ENCODE measurements at places on chromosomes 1 and 21. TPM values are rescaled to one million over a fixed set of nuclear protein-coding genes. Genes with fewer than 3 reads are reported as not detected.

GRCh38 chr1:48033495-48034045, 36.4 kb upstream of the TRABD2B start:
- DNase-seq: no peak

- DNase-seq: no peak
These were observed 17.0 kb upstream of the SUCO start for GRCh38 chr1:172515927-172516326.

- no peak for DNase-seq
These were observed 10.5 kb upstream of the UCK2 start for GRCh38 chr1:165816826-165817497.

Gene AMY2B
- 15.1 TPM for total RNA-seq

- DNase-seq: no peak
These were observed 132.5 kb upstream of the CACHD1 start for GRCh38 chr1:64337475-64337874.

GRCh38 chr1:17611991-17612390, 72.5 kb downstream of the ARHGEF10L start:
- no peak for DNase-seq

Gene CCDC190
- 0.24 TPM for total RNA-seq

Gene FAM72A
- 0.22 TPM for total RNA-seq

GRCh38 chr1:33696311-33696710, 167.6 kb upstream of the HMGB4 start:
- DNase-seq: no peak

Gene SH2D1B
- 1.1 TPM for total RNA-seq

Gene NTNG1
- total RNA-seq: not detected

GRCh38 chr1:171985639-171986038, 144.3 kb downstream of the DNM3 start:
- DNase-seq: no peak

GRCh38 chr1:30413606-30414005, 309.8 kb downstream of the MATN1 start:
- no peak for DNase-seq

DNA sequence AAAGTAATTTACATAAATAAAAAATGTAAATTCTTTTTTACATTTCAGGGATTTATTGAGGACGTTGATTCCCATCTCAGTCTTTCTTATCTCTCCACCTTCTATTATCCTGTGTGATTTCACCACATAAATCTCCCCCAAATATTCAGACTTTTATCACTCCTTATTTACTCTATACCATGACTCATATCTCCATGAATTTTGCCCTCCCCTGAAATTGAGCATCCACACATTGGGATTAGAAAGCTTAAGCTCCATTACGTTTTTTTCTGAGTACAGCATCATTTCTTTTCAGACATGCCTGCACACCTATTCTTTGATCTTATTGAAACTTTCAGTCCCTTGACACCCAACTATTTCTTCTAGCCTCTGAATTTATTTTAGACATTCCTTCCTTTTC, 111.2 kb downstream of the IFI44 start:
- DNase-seq: no peak

DNA sequence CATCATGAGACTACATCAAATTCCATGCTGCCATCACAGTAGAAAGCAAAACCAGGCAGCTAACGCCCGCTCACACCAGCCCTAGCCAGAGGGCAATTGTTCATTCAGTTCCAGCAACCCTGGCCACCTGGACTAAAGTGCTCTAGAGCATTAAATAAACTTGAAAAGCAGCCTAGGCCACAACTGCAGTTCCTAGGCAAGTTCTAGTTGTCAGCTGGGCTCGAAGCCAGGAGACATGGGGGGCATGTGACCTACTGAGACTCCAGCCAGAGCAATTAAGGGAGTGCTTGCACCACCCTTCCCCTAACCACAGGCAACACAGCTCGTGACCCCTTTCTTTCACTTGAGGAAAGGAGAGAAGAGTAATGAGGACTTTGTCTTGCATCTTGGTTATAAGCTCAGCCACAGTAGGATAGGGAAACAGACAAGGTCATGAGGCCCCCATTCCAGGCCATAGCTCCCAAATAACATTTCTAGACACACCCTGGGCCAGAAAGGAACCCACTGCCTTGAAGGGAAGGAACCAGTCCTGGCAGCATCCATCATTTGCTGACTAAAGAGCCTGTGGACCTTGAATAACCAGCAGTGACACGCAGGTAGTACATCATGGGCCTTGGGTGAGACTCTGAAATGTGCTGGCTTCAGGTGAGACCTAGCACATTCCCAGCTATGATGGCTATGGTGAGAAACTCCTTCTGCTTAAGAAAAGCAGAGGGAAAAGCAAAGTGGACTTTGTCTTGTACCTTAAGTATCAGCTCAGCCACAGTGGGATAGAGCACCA, 77.0 kb downstream of the ZZZ3 start:
- DNase-seq: peak; percentile 81

Gene TTLL7
- 1.8 TPM for total RNA-seq

DNA sequence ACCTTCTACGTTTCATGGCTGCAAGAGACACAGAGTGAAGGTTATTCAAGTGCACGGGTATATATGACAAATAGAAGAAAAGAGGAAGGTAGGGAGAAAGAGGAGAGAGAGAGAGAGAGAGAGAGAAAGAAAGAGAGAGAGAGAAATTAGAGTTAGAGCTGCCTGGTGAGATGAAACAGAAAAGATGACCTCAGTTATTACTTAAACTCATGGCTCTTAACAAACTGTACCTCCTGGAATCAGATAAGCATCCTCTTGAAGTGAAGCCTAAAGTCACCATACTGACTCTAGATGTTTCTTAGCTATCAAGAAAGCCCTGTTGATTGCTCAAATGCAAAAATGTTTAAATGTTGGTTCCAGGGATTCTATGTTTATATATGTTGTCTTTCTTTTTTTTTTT, 597.7 kb upstream of the ZP4 start:
- DNase-seq: no peak

Gene ITLN2
- 4.1 TPM for total RNA-seq

DNA sequence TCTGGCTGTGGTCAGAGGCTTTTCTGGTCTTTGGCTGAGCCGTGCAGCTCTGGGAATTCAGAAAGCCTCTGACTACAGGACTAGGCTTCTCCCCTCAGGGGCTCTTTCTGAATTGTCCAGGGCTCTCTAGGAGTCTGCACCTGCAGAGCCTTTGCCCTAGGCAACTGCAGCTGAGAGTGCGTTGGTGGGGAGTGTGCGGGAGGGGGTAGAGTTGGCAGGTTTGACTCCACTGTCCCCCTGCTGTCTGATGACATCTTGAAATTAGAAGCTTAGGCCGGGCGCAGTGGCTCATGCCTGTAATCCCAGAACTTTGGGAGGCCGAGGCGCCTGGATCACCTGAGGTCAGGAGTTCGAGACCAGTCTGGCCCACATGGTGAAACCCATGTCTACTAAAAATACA, 32.9 kb downstream of the KIAA1614 start:
- DNase-seq: no peak

GRCh38 chr1:33280091-33280661, 23.9 kb downstream of the ZNF362 start:
- peak; percentile 60 for DNase-seq

GRCh38 chr1:221994274-221994698, 252.4 kb upstream of the DUSP10 start:
- DNase-seq: no peak

DNA sequence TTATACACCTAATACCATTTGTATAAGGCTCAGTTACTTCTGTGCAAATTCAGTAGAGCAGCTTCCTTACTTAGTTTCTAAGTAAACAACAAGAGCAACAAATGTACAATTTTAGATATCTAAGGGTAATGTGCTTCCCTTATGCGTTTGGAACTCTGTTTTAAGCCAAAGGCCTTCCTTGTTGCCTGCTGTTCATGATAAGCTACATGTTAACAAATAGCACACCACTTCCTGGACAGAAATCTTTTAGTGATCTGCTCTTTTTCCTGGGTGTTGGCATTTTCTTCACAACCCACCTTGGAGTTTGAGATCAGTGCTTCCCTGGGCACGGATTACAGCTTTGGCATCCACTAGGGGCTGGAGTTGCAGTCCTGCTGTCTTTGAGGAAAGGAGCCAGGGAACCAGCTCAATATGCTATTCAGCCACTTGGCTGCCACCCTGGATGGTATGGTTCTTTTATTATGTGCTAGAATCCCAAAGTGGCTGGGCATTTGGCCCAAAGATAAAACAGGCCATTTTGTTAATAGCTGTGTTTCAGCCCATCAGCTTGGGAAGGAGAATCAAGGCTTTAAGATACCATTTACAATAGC, 55.6 kb upstream of the ADAR start:
- DNase-seq: no peak

DNA sequence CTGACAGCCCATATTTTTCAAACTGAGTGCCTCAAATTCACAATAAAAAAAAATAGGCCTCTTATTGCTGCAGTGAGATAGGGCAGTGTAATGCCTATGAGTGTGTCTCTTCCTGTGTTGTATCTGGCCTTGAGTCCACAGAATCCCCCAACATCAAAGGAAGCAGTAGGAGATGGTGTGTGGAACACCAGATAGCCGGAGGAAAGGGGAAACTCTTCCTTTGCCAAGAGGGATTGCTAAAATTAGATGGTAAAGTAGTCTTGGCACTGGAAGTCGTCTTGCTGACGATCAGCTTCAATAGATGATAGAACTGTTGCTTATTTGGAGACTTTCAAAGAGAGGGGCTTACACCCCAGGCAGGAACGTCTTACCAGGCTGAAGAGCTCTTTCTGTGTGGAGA, 51.8 kb downstream of the RUNX1 start:
- DNase-seq: no peak

Measured in heart left ventricle (tissue), 16 donors.